AG08396 (cell line): ENCODE measurements at places on chromosomes 13 and 19.

GRCh38 chr13:23868521-23868920 lies 20.7 kb downstream of the MIPEP start:
- no peak for DNase-seq

- no peak for DNase-seq
These were observed 57.1 kb downstream of the TRPM4 start for GRCh38 chr19:49214701-49215100.

- DNase-seq = no peak
These were observed 942.2 kb downstream of the PCDH17 start for GRCh38 chr13:58573743-58574142.

DNA sequence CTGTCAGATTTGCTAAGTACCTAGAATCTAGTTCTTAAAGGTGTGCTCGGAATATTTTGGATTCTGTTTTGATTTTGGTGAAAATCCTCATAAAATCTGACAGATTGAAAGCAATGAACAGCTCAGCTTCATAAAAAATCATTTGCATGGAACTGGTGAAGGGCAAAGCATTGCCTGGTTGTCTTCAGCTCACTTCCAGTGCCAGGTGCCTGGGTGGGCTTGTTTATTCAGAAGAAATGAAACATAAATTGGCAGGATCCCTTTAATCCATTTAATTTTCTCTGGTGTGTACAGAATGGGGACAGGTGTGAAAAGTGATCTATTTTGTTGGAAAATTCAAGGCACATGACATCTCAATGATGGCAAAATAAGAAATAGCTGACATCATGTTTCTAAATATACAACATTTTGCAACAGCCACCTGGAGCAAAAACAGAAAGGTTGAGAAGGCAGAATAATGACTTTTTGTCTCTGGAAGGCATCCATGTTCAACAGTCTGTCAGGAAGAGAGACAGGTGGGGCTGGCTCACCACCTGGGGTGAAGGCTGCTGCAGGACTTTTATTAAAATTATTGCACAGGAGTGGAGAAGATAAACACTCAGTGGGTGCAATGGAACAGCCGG lies 52.2 kb downstream of the RFC3 start:
- no peak for DNase-seq
